HL-60 (cell line): ENCODE measurements at places on chromosomes 6 and 20.

DNA sequence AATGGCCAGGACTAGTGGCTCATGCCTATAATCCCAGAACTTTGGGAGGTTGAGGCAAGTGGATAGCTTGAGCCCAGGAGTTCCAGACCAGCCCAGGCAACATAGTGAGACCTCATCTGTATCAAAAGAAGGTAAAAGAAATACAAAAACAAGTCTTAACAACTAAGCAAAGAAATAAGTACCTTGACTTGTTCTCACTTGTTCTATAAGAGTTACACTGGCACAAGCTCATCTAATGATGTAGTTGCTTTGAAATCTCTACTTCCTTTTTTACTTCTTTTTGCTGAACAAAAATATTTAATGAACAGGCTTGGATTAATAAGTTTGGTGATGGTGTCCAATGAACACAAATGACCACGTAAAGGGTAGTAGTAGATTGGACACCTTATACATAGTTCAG is 72.2 kb downstream of the SGK1 start:
- DNase-seq: no peak

DNA sequence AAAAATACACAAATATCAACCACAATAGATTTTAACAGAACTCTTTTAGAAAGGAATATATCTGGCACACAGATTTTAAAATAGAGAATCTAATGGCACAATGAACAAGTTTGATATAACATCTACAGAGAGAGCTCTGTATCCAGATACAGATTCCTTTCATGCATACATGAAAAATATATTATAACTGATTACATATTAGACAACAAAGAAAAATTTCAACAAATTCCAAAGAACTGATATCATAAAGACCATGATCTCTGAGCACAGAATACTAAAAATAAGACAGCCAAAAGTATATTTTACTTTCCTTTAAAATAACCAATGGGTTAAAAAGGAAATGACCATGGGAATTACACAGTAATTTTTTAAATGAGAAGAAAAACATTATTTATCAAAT is 74.1 kb upstream of the MAP7 start:
- DNase-seq: no peak

- DNase-seq: no peak
These were observed 93.6 kb downstream of the ADTRP start for GRCh38 chr6:11684901-11685480.

GRCh38 chr6:165298875-165299274 is 10.5 kb downstream of the C6orf118 start:
- DNase-seq: no peak

DNA sequence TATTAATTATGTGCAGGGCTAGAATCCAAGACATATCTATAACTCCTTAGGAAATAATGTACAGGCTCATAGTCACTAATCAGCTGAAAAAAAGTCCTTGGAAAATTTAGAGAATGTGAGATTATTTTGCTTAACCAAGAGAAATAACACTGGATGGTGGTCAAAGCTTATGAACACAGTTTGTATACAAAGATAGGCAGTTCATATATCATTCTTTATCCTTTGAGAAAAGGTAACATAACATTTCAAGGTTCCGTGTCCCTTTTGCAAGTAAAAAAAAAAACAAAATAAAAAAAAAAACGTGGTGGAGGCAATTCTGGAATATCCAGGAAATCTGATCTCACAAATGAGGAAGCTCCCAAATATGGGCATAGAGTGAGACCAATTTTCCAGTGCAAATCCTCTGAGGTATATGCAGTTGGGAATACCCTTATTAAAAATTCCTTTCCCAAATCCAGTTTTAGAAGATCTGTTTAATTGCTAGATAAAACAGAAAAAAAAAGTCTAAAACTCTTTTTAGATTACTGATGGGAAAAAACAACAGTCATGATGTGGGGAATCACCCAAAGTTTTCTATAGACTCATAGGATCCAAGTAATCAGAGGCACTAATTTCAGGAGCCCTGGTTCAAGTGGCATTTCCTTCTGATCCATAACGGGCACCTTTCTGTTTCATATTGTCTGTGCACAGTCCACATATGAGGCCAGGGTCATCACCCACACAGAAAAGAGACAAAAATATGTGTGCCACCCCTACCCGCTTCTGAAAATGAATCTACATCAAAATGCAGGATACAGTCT is 17.7 kb upstream of the TNFAIP3 start:
- no peak for DNase-seq

DNA sequence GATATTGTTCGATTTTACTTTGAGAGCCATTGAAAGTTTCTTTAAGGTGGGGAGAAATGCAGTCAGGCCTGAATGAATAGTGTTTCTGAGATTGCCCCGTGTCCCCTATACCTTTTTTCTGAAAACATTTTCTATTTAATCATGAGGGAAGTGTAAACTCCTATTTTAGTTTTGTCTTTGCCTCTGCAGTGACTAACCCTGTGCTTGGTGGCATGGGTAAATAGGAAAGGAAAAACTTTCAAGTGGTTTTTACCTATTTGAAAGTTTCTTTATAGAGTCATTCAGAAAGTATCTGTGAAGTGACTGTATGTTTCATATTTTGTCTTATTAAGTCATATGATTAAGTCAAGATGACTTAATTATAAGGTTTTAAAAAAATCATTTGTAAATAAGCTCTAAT is 14.5 kb downstream of the SNRNP48 start:
- no peak for DNase-seq

DNA sequence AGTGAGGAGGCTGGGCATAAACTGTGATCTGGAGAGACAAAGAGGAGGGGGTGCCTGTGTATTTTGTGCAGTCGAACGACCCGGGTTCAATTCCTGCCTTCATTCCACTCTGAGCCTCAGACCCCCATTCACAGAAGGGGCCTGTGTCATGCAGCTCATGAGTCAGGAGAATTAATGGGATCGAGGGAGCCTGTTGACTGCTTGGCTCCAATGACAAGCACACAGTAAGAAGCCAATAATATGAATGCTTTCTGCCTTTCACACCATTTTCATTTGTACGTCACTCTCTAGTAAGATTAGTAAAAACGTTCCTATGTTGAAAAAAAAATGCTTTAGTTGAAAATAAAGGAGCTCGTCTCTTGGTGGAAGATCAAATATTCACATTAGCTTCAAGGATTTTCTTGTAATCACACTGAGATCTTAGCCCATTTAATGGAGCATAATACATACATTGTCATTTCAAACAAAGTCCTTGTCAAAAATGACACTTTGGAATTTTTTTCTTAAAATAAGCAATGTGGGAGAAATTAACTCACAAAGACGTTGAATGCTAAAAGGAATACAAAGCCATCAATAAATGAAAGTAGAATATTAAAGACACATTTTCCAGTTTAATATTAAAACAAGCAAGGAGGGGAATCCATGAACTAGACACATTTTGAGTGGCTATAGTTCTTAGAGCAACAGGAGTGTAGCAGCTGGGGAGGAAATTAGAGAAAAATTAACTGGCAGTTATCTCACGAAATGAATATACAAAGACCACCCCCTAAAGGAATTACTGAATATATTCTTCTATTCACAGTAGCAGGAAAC is 246.7 kb upstream of the AFDN start:
- no peak for DNase-seq
